ENCODE measurements at places on chromosomes 13 and 19.

GRCh38 chr19:18593367-18594095 lies 4.9 kb downstream of the REX1BD start:
- no peak for DNase-seq

GRCh38 chr19:10404888-10405820 lies 1.8 kb upstream of the CDC37 start:
- DNase-seq = no peak

DNA sequence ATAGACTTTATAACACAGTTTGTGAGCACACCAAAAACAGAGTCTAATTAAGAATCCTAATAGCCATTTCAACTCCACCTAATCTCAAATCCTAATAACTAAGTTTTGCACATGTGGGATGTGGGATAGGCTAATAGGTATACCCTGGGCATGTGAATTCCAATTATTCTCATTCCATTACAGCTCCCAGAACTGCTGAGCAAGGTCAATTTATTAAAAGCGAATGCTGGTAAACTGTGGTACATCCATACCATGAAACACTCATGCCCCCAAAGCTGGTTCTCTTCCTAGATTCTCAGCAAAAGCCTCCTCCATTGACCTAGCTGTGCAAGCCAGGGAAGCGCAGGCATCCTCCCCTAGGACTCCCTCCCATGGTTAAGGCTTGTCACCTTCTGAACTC lies 113.8 kb downstream of the USP12 start:
- no peak for DNase-seq

- DNase-seq = no peak
Measured at GRCh38 chr13:23552661-23553060, 17.6 kb upstream of the TNFRSF19 start.

DNA sequence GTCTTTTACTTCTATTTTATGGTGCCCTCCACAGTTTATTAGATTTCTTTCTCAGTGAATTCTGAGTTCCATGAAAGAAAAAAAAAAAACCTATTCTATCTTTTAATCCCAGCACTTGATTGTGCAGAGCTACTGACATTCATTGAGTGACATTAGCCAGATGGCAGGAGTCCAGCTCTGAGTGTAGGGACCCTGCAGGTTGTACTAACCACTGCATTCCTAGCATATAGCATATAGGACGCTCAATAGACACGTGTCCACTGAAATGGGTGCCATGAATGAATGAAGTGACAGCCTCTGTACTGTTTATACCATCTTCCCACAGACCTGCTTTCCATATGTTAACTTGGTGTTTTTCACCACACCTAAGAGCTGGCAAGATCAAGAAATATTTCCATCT lies 206.3 kb downstream of the RAP2A start:
- no peak for DNase-seq

DNA sequence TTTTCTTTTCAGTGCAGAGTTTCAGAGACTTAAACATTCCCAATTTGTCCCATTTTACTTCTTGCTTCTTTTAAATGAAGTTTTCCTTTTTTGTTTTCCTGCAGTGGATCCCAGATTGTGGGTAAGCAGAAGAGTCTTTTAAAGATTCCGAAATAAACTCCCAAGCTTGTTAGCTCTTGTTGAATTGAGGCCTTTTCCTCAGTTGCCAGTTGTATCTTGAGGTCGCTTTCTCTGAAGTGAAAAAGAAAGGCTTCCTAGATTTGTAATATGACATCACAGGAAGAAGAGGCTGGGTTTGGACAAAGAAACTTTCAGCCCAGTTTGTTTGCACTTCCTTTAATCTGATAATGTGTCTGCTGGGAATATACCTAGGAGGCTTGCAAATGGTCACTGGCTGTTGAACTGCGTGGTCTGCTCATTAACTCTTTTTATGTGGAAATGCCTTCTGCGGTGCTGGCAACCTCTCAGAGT lies at the start of gene LPAR6:
Gene LPAR6 (minus strand): TSS at position 233 of the 471 bp plus-strand sequence. CDS start 690 bp downstream, outside the sequence.
- DNase-seq = peak; percentile 32

- no peak for DNase-seq
Measured at GRCh38 chr19:2081873-2082810, 14.0 kb downstream of the MOB3A start.

DNA sequence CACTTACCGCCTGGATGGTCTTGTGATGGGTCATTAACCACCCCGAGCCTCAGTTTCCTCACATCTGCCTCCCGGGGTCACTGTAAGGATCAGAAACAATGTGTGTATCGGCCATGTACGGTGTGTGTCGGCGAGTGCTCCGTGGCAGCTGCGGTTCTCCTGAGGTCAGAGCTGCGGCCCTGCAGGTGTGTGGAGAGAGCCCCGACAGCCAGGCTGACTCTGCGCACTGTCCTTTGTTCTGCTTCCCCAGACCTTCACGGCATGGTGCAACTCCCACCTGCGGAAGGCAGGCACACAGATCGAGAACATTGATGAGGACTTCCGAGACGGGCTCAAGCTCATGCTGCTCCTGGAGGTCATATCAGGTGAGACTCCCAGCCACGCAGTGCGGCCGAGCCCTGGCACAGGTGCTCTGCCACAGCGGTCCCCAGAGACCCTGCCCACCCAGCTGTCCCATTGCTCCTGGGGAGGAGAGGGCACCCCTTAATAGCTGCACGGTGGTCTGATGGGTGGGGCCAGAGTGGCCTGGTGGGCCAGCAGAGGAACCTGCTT lies 43.8 kb downstream of the CAPN12 start:
- DNase-seq = no peak

GRCh38 chr13:93789058-93789457 lies 562.5 kb downstream of the GPC6 start:
- DNase-seq = no peak

DNA sequence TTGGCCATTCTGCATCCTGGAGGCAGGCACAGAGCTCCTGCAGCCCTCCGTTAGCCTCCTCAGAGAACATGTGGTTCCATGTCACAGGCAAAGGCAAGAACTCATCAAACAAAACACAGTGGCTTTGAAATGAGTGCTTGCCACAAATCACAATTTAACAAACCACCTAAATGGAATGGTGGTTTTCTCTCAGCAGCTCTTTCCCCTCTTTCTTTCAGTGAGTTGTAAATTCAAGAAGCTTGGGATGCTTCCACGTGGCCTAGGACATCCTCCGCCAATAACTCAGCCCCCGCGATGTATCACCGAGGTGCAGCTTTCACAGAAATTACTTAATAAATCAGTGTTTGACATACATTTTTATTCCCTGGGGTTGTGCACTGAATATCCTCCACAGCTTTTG lies 65.4 kb upstream of the RFC3 start:
- DNase-seq = no peak

DNA sequence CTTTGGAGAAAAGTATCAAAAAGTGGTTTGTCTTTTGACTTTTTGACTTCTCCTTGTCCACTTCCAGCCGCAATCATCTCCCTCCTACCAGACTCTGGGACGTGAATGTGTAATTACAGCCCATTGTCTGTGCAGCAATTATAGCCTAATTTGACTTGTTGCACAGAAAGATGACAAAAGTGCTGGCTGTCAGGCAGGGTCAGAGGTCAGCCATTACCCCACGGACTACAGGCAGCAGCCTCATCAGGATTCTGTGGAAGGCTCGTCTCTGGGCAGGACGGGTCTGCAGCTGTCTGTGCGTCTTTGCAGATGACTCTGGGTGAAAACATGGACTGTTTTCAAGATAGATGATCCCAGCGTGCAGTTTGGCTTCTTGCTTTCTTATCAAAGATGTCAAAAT lies 102.2 kb upstream of the EDNRB start:
- no peak for DNase-seq

DNA sequence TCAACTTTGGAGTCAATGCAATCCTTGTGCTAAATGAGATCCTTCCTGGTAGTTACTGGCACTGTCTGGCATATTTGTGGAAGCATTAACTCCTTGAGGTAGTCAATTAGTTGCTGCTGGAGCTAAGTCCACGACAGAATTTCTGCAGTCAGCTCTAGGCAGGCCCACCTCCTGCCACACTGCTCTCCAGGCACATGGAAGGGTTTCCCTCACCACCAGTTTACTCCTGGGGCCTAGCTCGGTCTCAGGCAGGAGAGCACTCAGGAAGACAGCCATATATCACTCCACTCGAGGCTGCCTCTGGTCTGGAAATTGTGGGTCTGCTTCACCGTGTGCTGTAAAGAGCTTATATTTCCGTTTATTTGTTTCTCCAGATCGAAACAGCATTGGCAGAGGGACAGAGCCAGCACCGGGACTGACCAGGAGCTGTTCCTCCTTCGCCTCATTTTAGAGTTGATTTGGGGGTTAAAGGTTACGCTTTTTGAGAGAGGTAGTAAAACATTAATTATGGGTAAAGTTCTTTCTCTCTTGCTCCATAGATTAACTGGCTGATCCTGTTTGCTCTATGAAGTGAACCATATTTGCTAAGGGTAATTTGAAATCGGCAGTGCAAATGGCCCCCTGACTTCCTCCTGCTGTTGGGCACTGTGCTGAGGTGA lies 20.6 kb upstream of the GTF3A start:
- no peak for DNase-seq

DNA sequence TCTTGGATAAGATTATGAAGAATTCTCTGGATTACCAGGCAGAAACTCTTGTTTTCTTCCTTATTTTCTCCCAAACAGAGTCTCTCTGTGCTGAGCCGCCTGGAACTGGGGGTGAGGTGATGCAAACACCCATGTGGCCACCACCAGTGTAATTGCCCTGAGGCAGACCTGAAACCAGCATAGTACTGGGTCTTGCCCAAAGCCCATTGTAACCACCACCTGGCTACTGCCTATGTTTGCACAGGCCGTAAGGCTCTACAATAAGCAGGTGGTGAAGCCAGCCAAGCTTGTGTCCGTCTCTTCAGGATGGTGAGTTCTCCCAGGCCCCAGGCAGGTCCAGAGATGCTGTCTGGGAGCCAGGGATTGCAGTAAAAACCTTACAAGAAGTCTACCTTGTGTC lies 18.9 kb upstream of the KBTBD7 start:
- DNase-seq = no peak

GRCh38 chr19:37867831-37868230 lies 38.6 kb downstream of the WDR87 start:
- DNase-seq = no peak

DNA sequence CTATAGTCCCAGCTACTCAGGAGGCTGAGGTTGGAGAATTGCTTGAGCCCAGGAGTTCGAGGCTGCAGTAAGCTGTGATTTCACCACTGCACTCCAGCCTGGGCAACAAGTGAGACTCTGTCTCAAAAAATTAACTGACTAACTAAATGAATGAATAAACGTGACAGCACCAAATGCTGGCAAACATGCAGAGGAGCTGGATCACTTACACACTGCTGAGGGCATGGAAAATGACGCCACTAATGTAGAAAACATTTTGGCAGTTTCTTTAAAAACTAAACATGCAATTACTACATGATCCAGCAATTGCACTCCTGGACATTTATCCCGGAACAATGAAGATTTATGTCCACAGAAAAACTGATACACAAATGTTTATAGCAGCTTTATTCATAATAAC lies 31.3 kb upstream of the GTF3A start:
- DNase-seq = no peak

- DNase-seq = peak; percentile 76
Measured at GRCh38 chr13:48233046-48233888, at the start of gene ITM2B. TSS of gene ITM2B (plus strand) at chr13:48233206. CDS start at chr13:48233361, 155 bp downstream.

GRCh38 chr13:25874064-25874737 lies 177.6 kb downstream of the SHISA2 start:
- DNase-seq = no peak

DNA sequence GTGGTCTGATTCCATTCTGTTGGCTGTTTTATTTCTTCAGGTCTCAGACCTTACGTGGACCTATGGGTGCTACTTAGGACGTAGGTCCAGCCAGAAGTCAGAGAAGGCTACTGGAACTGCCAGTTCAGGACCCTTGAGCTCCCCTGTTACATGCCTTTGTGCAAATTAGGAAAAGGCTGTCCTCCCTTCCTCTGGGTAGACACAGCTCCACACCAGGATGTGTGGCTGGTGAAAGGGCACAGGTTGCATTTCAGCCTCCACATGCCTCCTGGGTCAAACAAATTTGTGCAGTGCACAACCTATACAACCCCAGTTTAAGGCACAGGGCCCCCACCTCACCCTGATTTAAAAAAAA lies 43.9 kb upstream of the MAP3K10 start:
- DNase-seq = no peak

GRCh38 chr13:50910485-50910805 lies 854 bp downstream of the RNASEH2B start:
- peak; percentile 51 for DNase-seq

GRCh38 chr19:55398200-55398925 lies 9.2 kb downstream of the UBE2S start:
- no peak for DNase-seq

DNA sequence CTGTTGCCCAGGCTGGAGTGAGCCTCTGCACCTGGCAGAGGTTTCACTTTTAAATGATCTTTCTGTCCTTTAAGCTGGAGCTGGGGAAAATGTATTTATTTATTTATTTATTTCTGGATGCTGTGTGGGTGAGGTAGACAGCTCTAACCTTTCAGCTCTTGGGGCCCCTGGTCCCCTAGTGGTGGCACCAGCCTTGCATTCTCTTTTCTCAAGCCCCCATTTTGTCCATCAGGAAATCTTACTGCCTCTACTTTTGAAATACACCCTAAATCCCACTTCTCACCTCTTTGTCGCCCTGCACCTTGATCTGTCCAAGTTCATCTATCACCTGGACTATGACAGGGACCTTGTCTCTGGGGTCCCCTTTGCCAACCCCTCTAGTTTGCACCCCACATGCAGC lies 2.1 kb upstream of the B9D2 start:
- DNase-seq = no peak

DNA sequence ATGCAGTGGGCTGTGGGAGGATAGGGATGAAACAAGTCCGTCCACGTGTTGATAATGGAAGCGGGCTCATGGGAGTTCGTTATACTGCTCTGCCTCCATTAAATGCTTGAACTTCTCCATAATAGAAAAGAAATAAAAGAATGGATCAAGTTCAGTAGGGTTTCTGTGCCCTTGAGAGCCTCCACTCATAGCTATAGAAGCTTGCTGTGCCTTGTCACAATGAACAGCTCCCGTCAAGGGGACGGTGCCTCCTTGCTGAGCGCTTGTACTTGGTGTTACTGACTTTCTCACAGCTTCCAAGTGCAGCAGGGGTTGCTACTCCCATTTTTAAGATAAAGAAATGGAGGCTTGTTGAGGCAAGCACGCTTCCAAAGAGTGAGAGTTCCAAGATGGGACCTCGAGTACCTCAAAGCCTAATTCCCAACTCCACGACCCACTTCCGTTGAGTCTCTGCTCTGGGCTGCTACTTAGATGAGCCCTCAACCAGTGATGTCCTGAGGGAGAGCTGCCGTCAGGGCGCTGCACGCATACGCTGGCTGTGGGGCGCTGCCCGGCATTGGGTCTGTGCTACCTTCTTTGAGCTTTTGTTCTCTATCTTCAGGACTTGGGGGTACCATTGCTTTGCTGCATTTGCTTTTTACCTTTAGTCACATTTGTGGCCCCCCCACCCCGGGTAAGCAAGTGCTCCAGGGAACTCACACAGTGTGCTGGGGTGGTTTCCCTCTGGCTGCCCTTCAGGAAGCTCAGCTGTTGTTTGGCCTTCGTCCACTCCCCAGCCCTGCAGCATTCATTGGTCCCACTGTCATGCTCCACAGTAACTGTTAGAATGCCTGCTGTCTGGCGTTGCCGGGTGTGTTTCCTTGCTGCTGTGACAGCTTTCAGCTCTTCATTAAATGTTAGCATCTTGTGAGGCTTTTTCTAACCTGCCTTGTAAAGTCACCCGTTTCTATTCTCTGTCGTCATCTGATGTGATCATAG lies 9.5 kb downstream of the SNRNP70 start:
- no peak for DNase-seq

Measured in fibroblast of skin of scalp (primary cell).